AG08395 (cell line): ENCODE measurements at places on chromosomes 16 and 17.

GRCh38 chr16:56451753-56452689, 667 bp downstream of the OGFOD1 start:
- peak; percentile 70 for DNase-seq

DNA sequence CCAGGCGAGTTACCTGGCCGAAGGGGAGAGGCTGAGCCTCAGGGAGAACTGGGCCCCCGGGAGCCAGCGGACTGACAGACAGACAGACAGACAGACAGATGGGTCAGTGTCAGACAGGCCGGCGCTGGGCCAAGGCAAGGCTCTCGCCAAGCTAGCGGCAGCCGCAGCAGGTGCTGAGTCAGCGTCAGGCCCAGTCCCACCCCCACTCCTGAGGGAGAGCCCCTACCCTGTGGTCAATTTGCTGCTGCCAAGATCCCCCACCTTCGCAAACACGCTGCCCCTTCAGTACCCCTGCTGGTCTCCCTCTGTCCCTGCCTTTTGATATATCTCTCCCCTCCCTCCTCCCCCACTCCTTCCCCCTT, 1.5 kb downstream of the FGF11 start:
- DNase-seq = no peak

DNA sequence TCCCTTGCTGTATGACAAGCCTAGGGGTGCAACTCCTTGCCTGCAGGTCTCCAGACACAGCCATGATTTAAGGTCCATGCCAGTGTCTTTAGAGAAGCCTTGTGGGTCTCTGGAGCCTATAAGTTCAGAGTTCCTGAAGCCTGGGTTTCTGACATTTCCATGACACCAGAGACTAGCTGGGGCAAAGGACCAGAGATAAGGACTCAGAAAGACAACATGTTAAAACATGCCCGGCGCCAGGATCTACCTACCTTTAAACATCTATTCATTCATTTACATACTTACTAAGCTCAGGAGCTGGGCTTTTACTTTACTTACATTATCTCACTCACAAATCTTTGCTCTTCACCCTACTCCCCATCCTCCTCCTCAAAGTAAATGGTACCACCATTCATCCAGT, 1.5 kb downstream of the MRPL27 start:
- DNase-seq = no peak

DNA sequence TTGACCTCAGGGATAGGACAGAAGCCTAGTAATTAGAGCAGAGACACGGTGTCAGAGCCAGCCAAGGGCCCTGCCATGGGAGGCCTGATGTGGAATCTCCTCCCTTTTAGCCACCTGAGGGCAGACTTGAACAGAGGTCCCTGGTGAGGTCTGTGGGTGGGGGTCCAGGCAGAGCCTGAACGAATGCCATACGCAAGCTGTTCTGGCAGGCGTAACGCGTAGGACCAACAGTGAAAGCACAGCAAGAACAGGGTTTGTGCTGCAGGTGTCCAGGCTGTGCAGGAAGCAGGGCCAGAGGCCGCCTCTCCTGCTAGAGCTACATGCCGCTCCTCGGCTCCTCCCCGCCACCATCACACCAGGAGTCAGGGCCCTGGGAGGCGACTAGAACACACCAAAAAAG, 81.9 kb upstream of the TBX2 start:
- no peak for DNase-seq

GRCh38 chr16:85983606-85984230, 84.8 kb downstream of the IRF8 start:
- DNase-seq = no peak

GRCh38 chr17:4562015-4562969, 1.9 kb upstream of the GGT6 start:
- no peak for DNase-seq
